ENCODE measurements at places on chromosomes 7 and 10.
A peak's percentile ranks its signal among the peaks of the same experiment; 100 is the strongest.

- no peak for DNase-seq
Observed at GRCh38 chr10:44281089-44281613, 103.7 kb downstream of the CXCL12 start.

- DNase-seq, result no peak
Observed at GRCh38 chr10:114557854-114558253, 100.2 kb downstream of the ABLIM1 start.

GRCh38 chr7:132854238-132854637, 227.7 kb downstream of the CHCHD3 start:
- DNase-seq, result no peak

- DNase-seq, result no peak
Observed at GRCh38 chr10:67923551-67923950, 39.1 kb downstream of the SIRT1 start.

GRCh38 chr10:25493122-25493893, 318.5 kb downstream of the GPR158 start:
- DNase-seq, result peak; percentile 15

- no peak for DNase-seq
Observed at GRCh38 chr7:76375251-76375650, 16.5 kb upstream of the YWHAG start.

DNA sequence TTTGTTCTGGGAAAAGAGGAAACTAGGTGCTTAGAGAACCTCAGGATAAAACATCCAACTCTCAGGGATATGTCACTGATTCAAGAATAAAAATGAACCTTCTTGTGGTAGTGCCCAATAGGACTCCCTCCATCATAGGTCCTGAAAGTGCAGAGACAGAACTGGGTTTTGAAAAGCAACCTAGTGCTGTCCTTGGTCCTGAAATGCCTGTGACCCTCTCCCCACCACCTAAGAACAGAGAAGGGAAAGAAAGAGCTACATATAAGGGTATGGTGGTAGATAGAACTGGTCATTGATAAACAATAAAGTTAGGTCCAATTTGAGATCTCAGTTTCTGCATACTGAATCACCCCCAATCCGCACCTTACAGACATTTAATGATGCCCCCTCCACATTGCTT, 953.3 kb downstream of the XPNPEP1 start:
- DNase-seq, result no peak

GRCh38 chr10:73519336-73519735, 23.5 kb upstream of the PPP3CB start:
- DNase-seq, result no peak

DNA sequence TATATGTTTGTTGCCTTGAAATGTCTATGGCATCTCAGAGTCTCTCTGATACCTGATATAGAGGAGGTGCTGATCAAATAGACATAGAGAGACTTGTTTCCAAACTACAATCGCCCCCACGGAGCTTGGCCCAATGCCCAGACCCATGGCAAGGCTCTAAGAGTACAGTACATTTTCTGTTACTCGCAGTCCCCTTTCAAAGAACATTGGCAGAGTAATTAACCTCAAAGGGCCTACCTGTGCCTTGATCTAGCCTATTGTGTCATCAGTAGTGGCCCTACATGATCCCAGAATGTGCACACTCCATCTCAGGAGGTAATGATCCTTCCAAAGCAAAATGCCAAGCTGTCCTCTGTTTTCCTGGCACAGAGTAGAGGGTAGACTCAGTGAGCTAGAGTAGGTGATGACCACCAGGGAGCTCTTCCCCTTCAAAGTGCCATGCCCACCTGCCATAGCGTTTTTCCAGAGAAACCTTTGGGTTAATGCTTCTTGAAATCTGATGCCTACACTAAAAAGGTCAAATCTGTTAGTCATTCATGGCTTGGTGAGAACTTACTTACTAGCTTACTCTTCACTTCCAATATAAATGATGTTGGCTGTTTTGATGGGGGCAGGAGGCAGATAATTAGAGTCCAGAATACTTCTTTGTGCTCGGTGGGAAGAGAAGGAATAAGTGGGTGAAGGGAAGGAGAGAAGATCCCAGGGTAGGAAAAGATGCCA, 41.2 kb upstream of the ACSL5 start:
- DNase-seq, result no peak

GRCh38 chr10:20890491-20891337, 6.4 kb downstream of the NEBL start:
- DNase-seq, result no peak

DNA sequence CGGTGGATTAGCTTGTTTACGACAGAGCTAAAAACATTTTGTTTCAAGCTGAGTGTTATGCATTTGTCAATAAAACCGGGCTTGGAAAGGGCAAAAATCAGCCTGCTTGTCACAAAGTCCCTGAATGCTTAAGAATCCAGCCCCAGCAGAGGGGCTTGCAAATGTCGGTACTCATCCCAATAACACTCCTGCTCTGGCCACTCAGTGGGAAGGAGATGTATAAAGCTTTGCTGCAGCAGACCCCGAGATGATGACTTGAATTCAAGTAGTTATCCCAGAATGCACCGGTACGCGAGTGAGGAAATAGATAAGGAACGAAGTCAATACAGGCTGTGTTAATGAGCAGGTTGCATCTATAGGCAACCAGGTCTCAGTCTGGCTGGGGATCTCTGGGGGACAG, 662.3 kb downstream of the CCSER2 start:
- DNase-seq, result no peak

DNA sequence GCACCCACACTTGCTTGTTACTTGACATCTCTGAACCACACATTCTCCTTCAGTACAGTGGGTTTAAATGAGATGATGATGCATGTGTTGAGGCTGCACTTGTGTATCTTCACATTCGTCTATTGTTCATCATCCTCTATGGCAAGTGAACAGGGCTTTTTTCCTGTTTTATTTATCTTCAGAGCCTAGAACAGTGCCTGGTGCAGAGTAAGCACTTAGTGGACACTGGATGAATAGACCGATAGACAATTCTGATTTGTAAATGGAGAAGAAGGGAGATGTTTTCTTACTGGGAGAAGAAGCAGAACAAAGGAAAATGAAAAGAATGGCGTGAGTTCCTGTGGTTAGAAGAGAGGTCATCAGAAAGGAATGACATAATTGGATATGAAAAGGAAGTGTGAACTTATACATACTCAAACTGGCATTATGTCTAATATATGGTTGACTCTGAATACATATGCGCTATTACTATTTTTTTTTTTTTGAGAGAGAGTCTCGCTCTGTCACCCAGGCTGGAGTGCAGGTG, 99.7 kb downstream of the AVL9 start:
- no peak for DNase-seq

GRCh38 chr10:67296926-67297325, 371.1 kb downstream of the LRRTM3 start:
- no peak for DNase-seq

DNA sequence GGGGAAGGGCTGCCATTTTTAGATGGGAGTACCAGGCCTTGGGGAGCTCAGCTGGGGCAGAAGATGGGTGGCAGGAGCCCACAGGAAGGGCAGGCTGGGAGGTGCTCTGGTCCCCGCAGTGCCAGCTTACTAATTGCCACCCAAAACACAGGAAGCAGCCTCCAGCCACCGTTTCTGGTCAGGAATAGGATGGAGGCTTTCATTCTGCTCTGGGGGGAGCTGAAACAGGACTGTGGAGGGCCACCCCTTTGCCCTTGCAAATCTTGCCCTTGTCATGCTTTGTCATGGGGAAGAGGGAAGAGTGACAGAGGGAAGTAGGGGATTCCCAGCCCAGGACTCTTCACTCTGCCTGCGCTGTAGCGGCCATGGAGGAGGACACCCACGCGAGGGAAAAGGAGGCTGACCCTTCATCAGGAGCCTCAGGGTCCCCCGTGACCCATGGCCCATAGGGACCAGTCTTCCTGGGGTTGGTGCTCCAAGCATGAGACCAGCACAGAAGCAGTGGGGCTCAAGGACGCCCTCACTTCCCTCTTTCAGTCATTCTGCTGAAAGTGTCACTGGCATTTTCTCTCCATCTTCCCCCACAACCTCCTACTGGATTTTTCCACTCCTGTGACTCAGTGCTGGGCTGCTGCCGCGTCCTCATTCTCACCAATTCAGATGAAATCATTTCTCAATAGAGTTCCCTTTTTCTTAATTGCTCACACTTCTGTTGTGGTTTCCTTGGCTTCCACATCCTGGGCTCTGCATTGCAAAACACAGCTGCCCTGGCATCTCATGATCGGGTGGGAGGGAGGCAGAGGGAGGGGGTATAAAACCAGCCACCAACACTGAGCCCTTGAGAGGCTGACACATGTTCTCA, 61.9 kb downstream of the MKI67 start:
- DNase-seq, result peak; percentile 56

GRCh38 chr10:12841426-12841825, 160.1 kb downstream of the CCDC3 start:
- no peak for DNase-seq

GRCh38 chr10:11231285-11231684, 213.6 kb downstream of the CELF2 start:
- DNase-seq, result no peak

- no peak for DNase-seq
Observed at GRCh38 chr10:88861036-88861435, 9.4 kb upstream of the ANKRD22 start.

GRCh38 chr7:107622894-107623293, 37.7 kb upstream of the SLC26A4 start:
- no peak for DNase-seq

GRCh38 chr7:140596519-140597427, 43.8 kb downstream of the DENND2A start:
- DNase-seq, result no peak

DNA sequence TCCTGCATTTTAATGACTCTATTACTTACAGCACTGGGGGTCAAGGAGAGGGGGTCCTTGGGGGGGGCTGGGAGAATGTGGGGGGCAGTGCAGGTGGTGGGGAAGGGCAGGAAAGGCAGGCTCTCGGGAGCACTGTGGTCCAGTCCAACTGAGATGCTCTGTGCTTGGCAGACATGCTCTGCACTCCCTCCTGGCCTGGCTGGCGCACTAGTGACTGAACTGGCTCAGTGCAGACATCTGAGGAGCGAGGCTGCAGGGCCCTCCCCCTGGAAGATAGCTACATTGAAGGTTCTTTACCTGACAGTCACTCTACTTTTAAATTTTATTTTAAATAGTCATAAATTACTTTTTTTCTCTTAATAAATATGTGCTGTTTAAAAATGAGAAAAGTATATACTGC, 105.7 kb downstream of the NEURL1 start:
- DNase-seq, result peak; percentile 13

GRCh38 chr7:138665669-138666140, 35.5 kb downstream of the SVOPL start:
- peak; percentile 42 for DNase-seq

- no peak for DNase-seq
Observed at GRCh38 chr7:114481999-114482398, 67.4 kb downstream of the FOXP2 start.

DNA sequence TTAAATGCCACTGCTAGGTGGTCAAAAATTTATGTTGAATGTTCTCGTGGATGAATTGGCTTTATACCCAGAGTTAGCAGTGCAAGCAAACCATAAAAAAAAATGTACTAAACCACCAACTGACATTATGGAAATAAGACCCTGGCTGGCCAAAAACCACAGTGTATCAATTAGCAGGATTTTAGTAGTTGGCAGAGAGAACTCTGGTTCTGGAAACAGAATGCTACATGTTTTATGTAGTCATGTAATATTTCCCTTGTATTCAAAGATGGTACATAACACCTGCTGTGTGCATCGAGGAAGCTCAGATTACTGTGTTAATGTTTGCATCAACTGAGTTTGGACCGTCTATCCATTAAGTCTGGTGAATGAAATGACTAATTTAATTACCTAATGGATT, 618.5 kb downstream of the CCSER2 start:
- no peak for DNase-seq

GRCh38 chr7:29335188-29336083, 140.9 kb downstream of the CHN2 start:
- no peak for DNase-seq

DNA sequence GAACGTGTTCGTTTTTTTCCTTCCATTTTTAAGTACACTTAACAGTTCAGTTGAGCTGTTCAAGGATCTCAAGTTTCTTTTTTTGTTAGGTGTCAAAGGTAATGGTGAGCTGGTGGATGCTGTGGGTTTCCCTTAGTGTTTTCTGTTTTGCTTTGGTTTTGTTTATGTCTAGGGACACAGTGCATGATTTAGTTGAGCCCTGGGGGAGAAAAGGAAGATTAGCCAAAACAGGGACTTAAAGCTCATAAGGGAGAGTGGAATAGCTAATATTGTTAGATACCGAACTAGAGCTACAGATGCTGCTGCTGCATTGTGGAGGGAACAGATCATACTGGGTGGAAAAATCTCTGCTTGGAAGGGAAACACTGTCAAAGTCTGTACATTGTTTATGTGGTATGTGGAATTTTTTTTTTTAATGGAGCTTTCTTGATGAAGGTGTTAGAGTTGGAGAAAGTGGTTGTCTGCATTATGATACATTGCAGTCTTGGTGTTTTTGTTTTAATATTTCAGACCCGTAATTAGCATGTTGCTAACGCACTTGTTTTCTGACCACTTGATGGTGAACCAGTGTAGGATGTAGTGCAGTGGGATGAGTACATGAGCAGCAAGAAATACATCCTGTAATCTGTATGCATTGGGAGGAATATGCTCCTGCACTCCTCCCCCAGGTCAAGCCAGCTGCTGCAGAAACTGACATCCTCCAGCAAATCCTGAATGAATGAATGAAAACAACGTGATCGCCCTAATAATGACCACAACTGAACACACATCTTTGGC, 2.1 kb downstream of the GLCCI1 start:
- peak; percentile 43 for DNase-seq

DNA sequence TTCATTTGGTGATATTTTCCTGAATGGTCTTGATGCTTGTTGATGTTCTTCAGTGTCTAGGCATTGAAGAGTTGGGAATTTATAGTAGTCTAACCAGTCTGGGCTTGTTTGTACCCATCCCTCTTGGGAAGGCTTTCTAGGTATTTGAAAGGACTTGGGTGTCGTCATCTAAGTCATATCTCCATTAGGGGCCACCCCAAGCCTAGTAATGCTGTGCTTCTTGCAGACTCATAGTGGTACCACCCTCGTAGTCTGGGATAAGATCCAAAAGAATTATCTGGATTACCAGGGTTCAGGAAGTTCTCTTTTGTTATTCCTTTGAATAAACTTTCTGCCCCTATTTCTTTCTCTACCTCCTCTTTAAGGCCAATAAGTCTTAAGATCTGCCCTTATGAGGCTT, 319.4 kb upstream of the MYO3A start:
- no peak for DNase-seq

GRCh38 chr7:4712281-4713182, 30.4 kb downstream of the FOXK1 start:
- DNase-seq, result no peak

DNA sequence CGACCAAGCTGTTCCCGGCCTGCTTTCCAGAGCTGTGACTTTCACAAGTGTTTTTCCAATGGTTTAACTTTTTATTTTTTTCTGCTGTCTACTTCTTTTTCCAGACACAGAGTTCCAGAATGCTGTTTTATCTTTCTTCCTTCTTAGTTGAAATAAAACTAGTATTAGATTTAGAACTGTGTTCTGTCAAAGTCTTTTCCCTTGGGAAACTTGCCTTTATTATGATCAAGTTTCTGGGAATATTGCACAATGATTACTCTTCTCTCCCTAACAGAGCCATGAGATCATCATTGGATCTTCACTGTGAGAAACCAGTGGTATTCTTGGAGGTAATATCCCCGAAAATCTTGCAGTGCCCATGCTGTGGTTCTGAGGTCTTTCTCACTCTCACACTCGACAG, 104.9 kb upstream of the KCND2 start:
- DNase-seq, result no peak

- no peak for DNase-seq
Observed at GRCh38 chr7:26237035-26237807, 35.7 kb downstream of the CBX3 start.

Measured in midbrain (tissue), 1 donor.